Stimulated activated CD8-positive, alpha-beta memory T cell treated with anti-CD3 and anti-CD28 coated beads, Interleukin-12 subunit alpha, Interleukin-12 subunit beta, amount 100 ng/mL, for 4 hours (primary cell): ENCODE measurements at places on chromosomes 1 and 21.

- no peak for DNase-seq
Measured at GRCh38 chr1:27132624-27133023, 22.3 kb downstream of the SLC9A1 start.

DNA sequence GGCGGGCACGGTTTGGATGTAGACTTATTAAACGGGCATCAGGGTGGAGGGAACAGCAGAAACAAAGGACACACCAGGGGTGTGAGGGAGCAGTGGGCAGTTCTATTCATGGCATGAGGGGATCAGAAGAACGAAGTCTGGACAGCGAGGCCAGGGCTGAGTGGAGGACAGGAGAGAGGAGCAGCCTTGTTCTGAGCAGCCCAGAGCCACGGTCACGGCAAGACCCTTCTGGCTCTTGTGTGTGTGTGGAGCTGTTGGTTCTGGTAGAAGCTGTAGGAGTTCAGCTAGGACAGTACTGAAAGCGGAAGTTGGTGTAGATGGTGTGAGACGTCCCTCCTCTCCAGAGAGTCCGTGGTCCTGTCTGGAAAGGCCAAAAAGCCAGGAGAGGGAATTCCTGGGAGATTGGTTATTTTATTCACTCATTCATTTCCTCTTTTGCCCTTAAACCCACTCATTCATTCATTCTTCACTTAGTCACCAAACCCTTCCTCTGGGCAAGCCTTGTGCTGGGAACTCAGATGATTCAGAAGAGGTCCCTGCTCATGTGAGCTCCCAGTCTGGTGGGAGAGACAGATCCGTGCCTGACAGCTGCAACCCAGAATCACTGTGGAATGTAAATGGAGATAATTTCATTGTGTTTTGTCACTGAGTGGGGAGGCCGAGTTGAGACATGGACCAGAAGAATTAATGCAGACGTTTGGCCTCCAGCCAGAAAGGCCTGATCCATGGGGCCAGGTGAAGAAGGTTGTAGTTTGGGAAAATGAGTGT is 4.1 kb upstream of the ACOT11 start:
- DNase-seq, result no peak

GRCh38 chr21:27519361-27519760 is 552.5 kb upstream of the ADAMTS5 start:
- no peak for DNase-seq

- DNase-seq, result no peak
Measured at GRCh38 chr1:212794561-212795014, 2.9 kb downstream of the TATDN3 start.

GRCh38 chr1:155104605-155105534 is 22.8 kb upstream of the EFNA1 start:
- no peak for DNase-seq

GRCh38 chr1:150532860-150533259 is 16.3 kb upstream of the ADAMTSL4 start:
- DNase-seq, result no peak

GRCh38 chr1:177701654-177702353 is 268.1 kb downstream of the SEC16B start:
- no peak for DNase-seq

DNA sequence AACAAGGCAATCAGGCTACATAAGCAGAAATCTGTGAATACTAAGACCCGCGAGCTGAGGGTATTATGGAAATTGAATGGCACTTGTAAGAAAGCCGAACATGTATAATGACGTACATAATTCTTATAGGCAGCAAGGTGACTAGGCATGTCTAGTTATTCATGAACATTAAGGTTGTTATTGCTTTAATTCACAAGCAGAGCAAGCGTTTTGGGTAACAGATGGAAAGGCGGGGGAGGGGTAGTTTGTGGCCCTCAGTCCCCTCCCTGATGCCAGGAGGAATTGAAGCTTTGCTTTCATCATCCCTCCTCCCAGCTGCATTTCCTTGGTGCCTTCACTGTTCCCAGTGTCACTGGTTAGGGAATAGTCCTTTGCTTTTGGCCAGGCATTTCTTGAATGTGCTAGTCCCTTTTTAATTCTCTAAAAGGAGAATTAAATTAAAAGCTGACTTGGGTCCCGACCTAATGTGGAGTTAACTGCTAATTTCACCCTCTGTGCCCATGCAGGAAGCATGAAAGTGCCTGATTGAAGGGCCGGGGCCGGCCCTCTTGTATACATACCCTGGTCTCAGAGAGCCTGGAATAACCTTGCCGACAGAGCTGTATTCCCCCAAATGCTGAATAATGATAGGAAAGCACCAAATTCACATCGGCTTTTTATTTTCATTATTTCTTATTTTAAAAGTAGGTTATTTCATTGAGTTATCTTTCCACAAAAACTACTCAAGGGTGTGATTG is 42.5 kb downstream of the RYR2 start:
- DNase-seq, result no peak

DNA sequence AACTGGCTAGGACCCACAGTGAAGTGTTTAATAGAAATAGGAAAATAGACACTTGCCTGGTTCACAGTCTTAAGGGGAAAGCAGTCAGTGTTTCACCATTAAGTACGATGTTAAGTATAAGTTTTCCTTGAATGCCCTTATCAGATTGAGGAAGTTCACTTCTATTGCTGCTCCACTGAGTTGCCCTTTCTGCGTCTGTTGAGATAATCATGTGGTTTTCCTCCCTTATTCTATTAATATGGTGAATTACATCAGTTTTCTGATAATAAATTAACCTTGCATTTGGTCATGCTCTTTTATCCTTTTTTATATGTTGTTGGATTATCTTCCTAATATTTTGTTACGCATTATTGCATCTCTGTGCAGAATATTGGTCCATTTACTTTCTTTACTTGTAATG is 21.4 kb downstream of the UTS2 start:
- DNase-seq, result no peak

DNA sequence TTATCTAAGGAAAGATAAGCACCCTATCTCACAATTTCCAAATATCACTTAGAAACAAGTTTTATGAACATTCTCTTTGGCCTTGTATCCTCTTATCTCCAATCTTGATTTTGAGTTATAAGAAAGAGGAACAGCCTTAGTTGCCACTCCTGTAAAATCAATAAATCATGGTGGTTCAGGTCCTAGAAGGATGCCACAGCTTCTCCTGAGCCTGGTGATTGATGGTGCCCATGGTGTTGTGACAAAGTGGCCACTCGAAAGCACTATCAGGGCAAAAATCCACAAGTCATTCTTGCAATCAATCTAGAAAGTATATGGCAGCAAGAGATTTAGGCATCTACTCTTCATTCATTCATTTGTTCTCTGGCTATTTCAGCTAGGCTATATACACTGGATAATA is 27.8 kb downstream of the GBP6 start:
- no peak for DNase-seq

GRCh38 chr1:172340520-172340919 is 80.0 kb upstream of the C1orf105 start:
- no peak for DNase-seq

GRCh38 chr1:36303650-36304360 is 2.4 kb upstream of the SH3D21 start:
- no peak for DNase-seq

- no peak for DNase-seq
Measured at GRCh38 chr1:201614262-201615015, 75.5 kb downstream of the NAV1 start.

DNA sequence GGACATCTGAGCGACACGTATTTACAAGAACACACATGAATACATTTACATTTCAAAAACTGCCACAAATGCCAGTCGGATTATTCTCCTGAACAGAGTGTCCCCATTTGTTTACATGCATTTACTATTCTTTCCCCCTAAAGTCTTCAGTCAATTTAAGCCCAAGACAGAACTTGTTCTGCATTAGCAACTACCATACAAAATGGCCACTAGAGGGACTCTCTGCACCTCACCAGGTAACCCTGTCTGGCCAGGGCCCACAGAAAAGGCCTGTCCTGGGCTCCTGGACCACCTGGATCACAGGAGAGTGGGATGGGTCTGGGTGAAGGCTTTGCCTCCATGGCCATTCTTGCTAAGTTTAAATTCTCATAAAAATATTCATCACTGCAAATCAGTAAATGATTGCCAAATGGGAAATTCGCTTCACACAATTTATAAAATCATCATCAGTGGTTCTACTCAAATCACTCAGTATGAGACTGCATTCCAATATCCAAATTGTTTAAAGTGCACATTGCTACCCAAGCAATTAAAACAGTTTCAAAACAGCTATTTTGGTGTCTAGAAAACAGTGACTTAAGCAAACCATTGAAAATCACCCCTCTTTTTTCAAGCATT is 12.5 kb upstream of the GUCA2A start:
- DNase-seq, result no peak

GRCh38 chr1:246680696-246681130 is 43.5 kb upstream of the SCCPDH start:
- DNase-seq, result no peak

DNA sequence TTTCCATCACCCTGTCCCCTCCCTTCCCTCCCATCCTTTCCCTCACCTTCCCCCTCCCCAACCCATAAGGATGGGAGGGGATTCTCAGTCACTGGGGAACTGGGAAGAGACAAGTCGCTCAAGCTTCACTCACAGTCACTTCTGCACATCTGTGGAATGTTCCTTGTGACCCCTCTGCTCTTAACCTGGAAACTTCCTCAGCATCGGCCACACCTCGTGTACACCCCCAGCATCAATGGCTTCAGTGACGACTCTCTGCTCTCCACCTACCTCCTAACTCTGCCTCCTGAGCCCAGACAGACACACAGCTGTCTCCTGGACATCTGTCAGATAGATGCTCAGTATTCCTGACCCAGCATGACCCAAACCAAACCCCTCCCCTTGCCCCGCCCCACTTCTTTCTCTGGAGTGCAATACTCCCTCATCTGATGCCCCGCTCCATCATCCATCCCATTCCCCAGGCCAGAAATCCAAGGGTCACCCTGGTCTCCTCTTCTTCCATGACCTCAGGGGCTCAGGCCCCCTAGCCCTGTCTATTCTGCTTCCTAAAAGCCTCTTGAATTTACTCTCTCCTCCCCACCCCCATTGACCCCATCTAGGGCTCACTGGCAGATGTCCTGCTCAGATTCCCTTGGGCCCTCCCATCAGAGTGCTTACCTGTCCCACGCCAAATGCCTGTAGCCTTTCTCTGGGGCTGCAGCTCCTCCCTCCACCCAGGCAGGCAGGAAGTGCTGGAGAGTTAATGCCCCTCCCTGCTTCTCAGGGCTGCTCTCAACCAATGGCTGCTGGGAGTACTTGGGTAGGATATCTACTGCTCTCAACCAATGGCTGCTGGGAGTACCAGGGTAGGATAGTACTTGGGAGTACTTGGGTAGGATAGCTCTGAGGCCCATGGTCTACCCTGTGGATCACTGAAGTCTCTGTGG is 83.1 kb upstream of the CSF3R start:
- no peak for DNase-seq

DNA sequence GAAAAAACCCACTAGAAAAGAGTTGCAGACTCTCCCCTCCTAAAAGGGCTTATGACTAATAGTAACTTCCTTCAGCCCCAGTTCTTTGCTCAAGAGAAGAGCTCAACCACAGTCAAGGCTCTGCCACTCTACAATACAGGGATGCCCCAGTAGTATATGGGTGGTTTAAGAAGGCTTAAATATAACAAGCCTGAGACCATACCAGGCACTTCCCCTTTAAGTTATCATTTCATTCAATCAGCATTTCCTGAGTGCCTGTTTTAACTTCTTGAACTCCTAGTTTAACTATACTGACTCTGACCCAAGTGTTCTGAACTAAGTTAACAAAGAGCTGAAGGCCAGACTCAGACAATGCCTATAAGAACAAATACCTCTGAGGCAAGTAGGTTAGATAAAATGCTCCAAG is 19.8 kb downstream of the PRPF38A start:
- no peak for DNase-seq

- no peak for DNase-seq
Measured at GRCh38 chr1:234965111-234965510, 163.5 kb downstream of the TOMM20 start.

GRCh38 chr1:27135541-27136235 is 19.2 kb downstream of the SLC9A1 start:
- no peak for DNase-seq

- DNase-seq, result no peak
Measured at GRCh38 chr1:90720145-90720636, 3.1 kb upstream of the BARHL2 start.

DNA sequence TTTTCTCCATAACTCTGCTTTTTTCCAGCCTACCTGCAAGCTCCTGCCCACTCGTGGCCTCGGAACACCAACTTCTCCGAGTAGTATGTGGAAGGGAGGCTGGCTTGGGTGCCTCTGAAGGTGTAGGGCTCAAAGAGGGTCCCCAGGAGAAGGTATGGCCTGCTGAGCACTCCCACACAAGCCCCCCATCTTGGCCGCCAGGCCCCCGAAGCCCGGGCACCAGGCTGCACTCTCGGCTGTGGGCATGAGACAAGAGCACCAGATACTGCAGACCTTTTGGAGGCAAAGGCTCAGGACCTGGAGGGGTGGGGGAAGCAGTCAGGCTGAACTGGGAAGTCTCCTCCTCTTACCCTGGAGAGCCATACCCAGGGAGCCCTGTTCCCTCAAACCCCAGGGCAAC is 1.7 kb downstream of the ZNF692 start:
- DNase-seq, result no peak

DNA sequence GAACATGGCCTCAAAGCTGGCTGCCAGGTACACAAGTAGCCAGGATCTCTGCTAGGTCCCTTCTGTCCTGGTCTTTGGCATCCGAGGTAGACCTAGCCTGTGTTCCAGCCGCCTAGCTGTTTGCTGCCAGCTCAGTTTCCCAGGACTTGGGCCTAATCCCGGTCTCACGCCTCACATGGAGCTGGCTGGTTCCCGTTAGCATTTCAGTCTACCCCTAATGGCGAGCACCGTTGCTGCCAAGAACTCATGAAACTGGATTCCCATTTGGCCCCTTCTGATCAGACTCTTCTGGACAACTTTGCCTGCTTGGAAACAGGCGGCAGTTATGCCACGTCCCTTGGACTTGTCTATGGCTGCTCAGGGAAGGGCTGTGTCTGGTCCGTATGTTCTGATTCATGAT is 26.2 kb upstream of the HHAT start:
- no peak for DNase-seq

GRCh38 chr1:154501423-154502065 is 475 bp upstream of the TDRD10 start:
- no peak for DNase-seq

DNA sequence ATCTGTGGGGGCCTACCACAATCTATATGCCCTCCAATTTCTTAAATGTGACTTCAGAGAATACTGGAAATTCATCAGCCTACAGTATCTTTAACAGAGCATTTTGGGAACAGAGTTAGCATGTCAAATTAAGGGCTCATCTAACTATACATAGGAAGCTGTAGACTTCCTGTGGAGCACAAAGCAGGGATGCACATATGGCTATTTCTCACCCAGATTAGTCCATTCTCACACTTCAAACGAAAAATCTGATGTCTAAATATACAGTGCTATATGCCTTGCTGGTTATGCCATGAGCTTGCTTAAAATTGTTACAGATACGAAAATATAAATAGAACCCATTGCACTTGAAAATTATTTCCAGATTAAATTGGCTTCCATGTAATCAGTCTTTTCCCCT is 1922.8 kb downstream of the MRPL39 start:
- no peak for DNase-seq
